ENCODE measurements at places on chromosomes 7 and 10. TPM values are rescaled to one million over a fixed set of nuclear protein-coding genes. Genes with fewer than 3 reads are reported as not detected.
A peak's percentile ranks its signal among the peaks of the same experiment; 100 is the strongest.

- DNase-seq: no peak
Measured at GRCh38 chr7:31077484-31078362, 25.6 kb downstream of the ADCYAP1R1 start.

GRCh38 chr10:13505052-13505680 lies 23.6 kb downstream of the BEND7 start:
- DNase-seq: no peak

DNA sequence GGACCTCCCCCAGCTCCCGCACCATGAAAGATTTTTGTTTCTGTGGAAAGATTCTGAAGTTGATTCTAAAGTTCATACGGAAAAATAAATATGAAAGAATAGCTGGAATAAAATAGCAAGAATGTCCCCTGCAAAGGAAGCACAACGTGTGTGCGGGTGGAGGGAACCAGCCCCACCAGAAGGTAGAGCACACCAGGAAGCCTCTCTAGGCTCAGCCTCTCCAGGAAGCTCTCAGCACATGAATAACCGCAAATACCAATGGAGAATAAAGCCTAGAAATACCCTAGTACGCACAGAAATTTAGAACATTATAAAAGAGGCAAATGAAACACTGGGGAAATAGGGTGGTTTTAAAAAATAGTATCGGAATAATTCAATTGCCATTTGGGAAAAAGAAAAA lies 24.6 kb upstream of the FAM170B start:
- DNase-seq: no peak

DLX5 gene
- not detected for total RNA-seq

GRCh38 chr10:119090968-119091367 lies 10.4 kb upstream of the EIF3A start:
- no peak for DNase-seq

NOS3 gene
- 67.0 TPM for total RNA-seq

DNA sequence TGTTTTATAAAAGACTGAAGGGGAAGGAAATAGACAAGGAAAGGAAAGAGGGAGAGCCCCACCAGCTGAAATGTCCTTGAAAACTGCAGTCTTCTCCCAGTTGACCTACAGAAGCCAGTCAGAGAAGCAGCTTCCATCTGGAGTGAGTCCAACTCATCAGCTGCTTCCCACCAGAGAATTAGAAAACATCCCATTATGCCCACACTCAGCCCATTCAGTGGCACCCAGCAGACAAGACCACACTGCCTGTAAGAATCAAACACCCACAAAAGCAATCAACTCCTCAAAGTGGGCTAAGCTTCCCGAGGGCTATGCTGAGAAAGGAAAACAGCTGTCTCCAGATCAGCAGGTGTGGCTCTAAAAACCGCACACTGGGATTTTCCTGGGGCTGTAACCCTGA lies 29.6 kb upstream of the TMEM213 start:
- no peak for DNase-seq

GRCh38 chr7:86149024-86149665 lies 494.6 kb upstream of the GRM3 start:
- no peak for DNase-seq

MRPS33 gene
- 31.2 TPM for total RNA-seq

DNA sequence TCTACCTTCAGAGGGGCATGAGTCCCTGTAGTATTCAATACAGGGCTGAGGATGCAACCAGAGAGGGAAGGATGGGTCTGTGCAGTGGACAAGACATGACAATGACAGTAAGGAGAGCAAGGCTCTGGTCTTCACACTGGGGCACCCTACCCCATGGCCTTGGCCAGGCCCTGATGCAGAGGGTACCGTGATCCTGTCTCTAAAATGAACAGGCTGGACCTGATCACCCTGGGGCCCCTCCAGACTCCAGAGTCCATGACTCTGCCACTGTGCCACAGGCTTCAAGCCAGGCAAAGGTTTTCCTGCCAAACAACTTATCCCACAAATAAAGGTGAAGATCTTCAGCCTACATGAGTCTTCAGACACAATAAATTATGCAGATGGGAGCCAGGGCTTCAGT lies 4.9 kb downstream of the MAT1A start:
- no peak for DNase-seq

CPXM2 gene
- 9.2 TPM for total RNA-seq

DNA sequence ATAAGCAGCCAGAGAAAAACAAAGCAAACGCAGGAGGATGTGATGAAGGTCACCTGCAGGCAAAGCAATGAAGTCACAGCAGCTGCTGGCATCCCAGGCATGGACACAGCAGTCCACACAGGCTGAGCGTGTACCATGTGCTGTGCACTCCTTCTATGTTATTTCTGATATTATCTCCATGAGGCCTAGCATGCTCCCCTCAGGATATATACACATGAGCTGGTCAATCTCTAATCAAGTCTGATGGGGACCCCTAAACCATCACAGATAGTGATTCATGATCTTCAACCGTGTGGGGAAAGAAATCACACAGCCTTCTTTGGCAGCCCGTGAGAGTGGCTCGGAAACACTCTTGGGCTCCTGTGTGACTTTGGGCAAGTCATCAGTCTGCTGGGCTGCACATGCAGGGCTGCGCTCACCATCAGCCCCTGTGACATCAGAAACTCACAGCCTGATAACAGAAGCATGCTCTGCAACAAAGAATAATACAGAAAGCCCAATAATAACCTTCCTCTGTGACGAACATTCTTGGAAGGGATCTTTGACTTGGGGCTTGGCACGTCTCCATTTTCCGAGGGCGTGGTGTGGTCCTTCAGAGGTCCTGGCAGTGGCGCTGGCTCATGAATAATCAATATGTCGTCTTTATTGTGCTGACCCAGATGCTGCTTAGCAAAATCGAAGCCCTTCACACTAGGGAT lies 83.0 kb upstream of the ATP6V0A4 start:
- no peak for DNase-seq

GRCh38 chr10:68628576-68629127 lies 68.5 kb downstream of the TET1 start:
- no peak for DNase-seq

- DNase-seq: no peak
Measured at GRCh38 chr7:1706381-1706720, 36.3 kb downstream of the ELFN1 start.

GRCh38 chr7:4816419-4817080 lies 41.1 kb downstream of the AP5Z1 start:
- DNase-seq: no peak

FAM131B gene
- total RNA-seq: 1.2 TPM

DNA sequence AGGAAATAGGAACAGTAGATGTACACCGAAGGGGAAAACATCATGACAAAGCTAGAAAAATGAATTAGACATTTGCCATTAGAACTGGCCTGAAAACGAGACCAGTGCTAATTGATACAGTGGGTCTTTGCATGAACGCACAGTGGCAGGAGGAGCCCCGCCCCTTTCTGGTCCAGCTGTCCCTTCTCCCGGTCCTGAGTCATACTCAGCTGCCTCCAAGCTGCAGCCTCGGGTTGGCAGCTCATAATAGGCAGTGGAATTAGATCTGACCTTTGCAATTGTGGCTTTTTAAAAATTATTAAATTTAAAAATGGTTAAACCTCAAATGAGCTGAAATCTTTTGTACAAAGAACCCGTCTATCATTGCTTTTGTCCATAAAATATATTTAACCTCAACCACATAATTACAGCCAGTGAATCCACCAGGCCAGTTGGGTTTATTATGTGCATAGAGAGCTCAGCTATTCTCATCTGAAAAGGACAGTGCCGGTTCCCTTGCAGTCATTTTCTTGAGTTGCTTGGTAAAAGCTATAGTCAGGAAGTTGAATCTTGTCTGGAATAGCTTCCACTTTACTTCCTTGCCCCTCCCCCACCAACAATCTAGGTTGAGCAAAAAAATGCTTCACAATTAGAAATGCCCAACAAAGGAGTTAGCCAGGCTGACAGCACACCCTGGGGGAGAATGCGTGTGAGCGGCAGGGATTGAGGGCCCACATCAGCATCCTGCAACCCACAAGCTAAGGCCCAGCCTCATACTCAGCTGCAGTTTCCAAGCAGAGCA lies 147.1 kb downstream of the BUB3 start:
- DNase-seq: no peak

- no peak for DNase-seq
Measured at GRCh38 chr10:11551104-11551503, 60.3 kb downstream of the USP6NL start.

DNA sequence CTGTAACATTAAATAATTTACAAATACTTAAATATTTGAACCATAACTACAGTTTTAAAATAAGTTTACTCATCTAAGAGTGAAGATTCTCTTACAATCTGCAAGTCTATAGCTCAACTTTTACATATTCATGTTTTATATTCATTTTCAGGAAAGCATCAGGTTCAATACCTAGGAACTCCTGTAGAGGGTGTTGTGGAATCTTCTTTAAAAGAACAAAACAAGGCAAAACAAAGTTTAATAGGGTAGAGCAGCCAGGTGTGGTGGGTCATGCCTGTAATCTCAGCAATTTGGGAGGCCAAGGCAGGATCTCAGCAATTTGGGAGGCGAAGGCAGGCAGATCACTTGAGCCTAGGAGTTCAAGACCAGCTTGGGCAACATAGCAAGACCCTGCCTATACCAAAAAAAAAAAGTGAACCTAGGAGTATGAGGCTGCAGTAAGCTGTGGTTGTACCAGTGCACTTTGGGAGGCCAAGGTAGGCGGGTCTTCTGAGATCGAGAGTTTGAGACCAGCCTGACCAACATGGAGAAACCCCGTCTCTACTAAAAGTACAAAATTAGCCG lies 45.1 kb downstream of the ST8SIA6 start:
- DNase-seq: no peak

DNA sequence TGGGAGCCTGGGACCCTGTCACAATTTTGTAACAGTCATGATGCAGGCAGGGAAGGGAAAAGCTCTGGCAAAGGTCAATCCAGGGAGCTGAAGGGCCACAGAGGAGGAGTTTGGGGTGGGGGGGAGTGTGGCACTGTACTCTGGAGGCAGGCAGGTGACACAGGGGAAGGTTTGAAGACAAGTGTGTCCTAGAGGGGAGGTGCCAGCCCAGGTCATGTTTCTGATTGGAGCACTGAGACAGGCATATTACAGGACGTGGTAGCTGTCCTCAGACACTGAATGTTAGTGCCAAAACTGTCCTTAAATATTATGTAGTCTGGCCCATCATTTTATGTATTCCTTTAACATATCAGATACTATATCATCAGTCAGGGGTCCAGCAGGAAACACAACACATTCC lies 75.6 kb upstream of the LRRC4 start:
- no peak for DNase-seq

- DNase-seq: no peak
Measured at GRCh38 chr7:1539181-1539881, 8.8 kb downstream of the MAFK start.

DNA sequence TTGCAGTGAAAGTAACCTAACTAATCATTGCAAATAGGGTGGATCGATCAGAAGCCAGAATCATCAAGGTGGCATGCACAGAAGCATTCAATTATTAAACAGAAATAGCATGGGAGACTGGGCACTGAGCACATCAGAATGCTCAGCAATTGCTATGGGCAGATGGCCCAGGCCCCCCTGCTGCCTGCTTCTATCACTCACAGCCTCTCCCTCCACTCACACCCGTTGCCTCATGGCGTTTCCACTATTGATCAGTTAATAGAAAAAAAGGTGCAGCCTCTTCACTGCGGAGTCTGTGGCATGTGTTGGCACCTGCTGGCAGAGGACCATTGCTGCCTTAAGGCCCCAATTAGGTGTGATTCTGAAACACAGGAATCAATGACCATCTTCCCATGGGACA lies 11.2 kb upstream of the HTR5A start:
- DNase-seq: no peak

GRCh38 chr7:50356212-50356944 lies 51.9 kb downstream of the IKZF1 start:
- no peak for DNase-seq

GRCh38 chr7:84844771-84845170 lies 342.1 kb downstream of the SEMA3D start:
- no peak for DNase-seq

- DNase-seq: no peak
Measured at GRCh38 chr7:110983822-110984456, 107.0 kb upstream of the LRRN3 start.

PDE6C gene
- total RNA-seq: not detected

BTBD16 gene
- not detected for total RNA-seq

TNRC18 gene
- 20.8 TPM for total RNA-seq

- DNase-seq: no peak
Measured at GRCh38 chr10:86681047-86681446, 12.7 kb downstream of the LDB3 start.

PTEN gene
- 77.5 TPM for total RNA-seq

ZRANB1 gene
- total RNA-seq: 24.1 TPM

TSPAN15 gene
- total RNA-seq: 21.0 TPM

C10orf105 gene
- not detected for total RNA-seq

IDI2 gene
- total RNA-seq: not detected

- peak; percentile 65 for DNase-seq
Measured at GRCh38 chr10:5446390-5446926, 34.1 kb downstream of the NET1 start.

TAS2R41 gene
- not detected for total RNA-seq

LIPK gene
- not detected for total RNA-seq

PTF1A gene
- total RNA-seq: not detected

DNA sequence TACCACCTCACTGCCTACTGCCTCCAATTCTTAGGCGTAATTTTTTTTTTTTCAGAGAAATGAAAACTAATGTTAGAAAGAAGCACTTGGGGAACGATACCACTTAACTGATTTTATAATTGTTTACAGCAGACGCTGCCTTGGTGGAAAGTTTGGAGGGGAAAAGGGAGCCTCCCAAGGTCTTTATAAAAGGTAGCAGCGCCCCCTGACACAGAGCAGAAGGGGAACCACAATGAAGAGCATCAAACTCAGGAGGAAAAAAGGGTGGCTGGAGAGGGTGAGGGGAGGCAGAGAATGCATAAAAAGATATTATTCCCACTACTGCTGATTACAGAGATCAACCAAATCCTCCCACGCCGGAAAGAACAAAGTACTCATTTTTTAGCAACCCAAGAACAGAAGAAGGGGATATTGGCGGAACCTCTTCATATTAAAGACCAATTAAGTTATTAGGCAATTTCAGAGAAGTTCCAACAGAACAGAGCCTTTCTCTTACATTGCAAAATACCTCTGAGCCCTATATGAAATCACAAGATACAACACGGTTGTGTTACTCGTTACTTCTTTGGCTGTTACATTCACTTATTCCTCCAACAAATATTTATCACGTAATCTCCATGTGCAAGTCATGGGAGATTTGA lies 135.8 kb downstream of the TEX36 start:
- no peak for DNase-seq

FBXL13 gene
- total RNA-seq: 0.73 TPM

- DNase-seq: peak; percentile 55
Measured at GRCh38 chr7:46544396-46545008, 623.4 kb upstream of the IGFBP3 start.

GRCh38 chr7:69431626-69432025 lies 166.6 kb upstream of the AUTS2 start:
- no peak for DNase-seq

GRCh38 chr7:44587843-44588711 lies 6.0 kb upstream of the TMED4 start:
- no peak for DNase-seq

- no peak for DNase-seq
Measured at GRCh38 chr10:98446661-98447221, at the start of gene HPS1. Gene HPS1 (minus strand): TSS chr10:98446935. CDS start chr10:98443240, 3,695 bp downstream.

- DNase-seq: no peak
Measured at GRCh38 chr7:70681469-70682350, 450.2 kb upstream of the GALNT17 start.

GIGYF1 gene
- total RNA-seq: 15.8 TPM
